Thoracic aorta (tissue), 2 donors: ENCODE measurements at places on chromosomes 16 and 17.

DNA sequence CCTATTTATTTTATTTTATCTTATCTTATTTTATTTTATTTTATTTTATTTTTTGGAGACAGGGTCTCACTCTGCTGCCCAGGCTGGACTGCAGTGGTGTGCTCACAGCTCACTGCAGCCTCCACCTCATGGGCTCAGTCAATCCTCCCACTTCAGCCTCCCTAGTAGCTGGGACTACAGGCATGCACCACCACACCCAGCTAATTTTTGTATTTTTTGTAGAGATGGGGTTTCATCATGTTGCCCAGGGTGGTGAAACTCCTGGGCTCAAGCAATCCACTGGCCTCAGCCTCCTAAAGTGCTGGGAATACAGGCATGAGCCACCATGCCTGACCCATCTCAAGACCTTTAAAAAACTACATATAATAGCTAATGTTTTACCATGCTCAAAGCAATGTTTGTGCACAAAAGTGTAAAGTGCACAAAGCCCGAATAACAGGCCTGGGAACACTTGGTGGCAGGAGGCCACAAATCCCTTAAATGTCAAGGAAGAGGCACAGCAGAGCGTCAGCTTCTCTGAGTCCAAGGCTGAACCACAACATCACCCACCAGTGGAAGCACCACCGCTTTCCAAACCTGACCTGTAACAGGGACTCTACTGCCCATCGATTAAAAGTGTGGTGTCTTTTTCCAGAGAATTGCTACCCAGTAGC lies 30.6 kb upstream of the SLC39A11 start:
- DNase-seq: no peak

DNA sequence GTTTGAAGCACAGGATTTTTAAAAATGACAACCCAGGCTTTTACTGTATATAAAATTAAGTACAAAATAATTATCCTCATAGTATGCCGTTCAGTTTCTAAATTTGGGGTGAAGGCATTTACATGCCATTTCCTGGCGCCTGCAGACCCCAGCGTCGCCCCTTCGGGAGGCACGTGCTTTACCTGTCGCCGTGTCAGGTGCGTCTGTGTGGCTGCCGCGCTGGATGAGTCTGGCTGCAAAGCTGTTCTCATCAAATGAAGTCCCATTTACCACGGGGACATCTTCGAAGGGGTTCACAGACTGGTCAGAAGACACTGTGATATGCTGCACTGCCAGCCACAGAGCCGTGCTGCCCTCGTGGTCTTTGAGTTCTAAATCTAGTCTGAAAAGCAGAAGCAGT lies 51.8 kb downstream of the CYB5D2 start:
- no peak for DNase-seq

GRCh38 chr17:77332981-77333685 lies 192.4 kb downstream of the SEC14L1 start:
- no peak for DNase-seq

- DNase-seq: peak; percentile 86
Observed at GRCh38 chr17:34252444-34253138, 2.5 kb upstream of the CCL2 start.

GRCh38 chr17:7840875-7841274 lies 6.9 kb downstream of the KDM6B start:
- no peak for DNase-seq

DNA sequence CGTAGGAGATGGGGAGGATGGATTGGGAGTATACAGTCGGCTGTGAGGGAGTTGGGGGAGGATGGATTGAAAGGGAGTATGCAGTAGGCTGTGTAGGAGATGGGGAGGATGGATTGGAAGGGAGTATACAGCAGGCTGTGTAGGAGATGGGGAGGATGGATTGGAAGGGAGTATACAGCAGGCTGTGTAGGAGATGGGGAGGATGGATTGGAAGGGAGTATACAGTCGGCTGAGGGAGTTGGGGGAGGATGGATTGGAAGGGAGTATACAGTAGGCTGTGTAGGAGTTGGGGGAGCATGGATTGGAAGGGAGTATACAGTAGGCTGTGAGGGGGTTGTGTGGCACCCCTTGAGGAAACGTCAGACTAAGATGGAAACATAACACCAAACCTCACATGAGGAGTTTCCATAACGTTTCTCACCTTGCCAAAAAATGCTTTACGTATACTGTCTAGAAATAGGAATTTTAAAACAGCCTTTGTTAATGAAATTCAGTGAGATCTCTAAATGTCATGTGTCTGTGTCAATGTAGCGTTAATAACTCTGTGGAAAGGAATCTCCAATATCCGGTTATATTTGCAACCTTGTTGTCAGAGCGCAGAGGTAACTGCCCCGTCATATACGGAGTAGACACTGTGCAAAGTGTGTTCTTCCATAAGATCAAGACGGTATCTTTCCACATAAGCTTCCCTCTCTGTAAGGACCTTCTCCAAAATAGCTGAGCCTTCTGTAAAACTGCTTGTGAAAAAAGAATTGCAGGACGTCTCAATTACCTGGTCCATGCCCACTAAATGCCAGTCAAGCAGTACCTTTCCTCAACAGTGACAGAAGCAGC lies 6.3 kb upstream of the VPS53 start:
- no peak for DNase-seq

- no peak for DNase-seq
Observed at GRCh38 chr16:80407265-80407987, 133.4 kb upstream of the DYNLRB2 start.

GRCh38 chr16:81921843-81922584 lies 89.3 kb downstream of the SDR42E1 start:
- DNase-seq: no peak

DNA sequence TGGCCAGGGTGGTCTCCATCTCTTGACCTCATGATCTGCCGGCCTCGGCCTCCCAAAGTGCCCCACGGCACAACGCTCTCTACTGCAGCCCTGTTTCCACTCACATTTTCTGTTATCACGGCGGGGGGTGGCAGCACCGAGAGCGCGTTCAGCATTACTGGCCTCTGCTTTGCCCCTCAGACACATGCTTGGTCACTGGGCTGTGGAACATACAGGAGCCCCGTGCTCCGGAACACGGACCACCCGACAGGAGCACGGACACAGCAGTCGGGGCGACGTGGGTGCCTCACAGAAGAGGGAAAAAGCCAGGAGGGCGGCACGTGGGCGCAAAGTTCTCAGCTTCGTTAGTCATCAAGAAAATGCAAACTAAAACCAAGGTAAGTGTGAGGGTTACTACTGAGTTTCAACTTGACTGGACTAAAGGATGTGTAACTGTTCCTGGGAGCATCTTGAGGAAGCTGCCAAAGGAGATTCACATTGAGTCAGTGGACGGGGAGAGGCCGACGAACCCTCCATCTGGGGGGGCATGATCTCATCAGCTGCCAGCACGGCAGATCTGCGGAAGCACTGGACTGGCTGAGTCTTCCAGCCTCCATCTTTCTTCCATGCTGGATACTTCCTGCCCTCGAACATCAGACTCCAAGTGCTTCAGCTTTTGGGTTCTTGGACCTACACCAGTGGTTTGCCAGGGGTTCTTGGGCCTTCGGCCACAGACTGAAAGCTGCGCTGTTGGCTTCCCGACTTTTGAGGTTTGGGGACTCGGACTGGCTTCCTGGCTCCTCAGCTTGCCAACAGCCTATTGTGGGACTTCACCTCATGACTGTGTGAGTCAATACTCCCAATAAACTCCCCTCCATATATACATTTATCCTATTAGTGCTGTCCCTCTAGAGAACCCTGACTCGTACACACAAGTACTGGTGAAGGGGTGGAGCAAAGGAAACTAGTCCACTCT lies 106.8 kb downstream of the ZNF778 start:
- DNase-seq: no peak

DNA sequence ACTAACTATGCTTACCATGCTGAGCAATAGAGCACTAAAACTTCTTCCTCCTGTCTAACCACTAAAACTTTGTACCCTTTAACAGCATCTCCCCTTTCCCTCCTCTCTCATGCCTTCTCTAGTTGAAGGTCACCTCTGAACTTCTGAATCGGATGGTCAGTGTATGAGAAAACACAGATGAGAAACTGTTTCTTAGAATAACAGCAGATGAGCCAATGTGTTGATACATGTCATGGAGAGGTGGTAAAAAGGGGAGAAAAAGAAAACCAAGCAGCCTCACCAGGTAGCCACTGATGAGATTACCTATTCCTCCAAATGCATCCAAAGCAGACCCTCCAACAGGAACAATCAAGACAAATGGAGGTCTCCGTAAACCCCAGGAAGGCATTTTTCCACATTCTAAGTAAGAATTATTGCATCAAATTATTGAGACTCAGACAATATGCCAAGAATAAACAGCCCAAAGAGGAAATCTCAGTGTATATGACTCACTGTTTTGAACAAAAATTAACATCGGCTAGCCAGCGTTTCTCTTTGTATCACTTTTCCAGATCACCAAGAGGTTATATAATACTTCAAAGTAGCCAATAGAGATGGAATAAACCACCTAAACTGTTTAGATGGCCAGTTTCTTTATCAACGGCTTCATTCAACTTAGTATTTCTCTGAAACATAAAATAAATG lies 793.3 kb upstream of the SOX9 start:
- DNase-seq: no peak

DNA sequence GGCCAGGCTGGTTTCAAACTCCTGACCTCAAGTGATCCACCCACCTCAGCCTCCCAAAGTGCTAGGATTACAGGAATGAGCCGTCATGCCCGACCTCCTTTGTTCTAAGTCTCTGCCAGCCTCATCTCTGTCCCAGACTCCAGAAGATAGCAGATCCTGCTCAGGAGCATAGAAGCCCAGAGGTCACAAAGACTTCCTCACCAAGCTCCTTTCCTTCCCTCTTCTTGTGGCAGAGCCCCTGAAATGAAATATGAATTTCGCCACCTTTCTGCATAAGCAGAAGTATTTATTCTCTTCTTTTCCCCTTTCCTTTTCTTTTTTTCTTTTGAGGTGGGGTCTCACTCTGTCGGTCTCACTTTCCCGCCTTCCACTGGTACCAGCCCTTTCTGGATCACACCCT lies 11.5 kb upstream of the PIPOX start:
- no peak for DNase-seq

GRCh38 chr16:57723170-57723569 lies 12.4 kb upstream of the KATNB1 start:
- no peak for DNase-seq
